Stimulated activated CD8-positive, alpha-beta memory T cell treated with anti-CD3 and anti-CD28 coated beads, Interleukin-7, amount 100 ng/mL, for 24 hours (primary cell): ENCODE measurements at places on chromosomes 11 and 22.

DNA sequence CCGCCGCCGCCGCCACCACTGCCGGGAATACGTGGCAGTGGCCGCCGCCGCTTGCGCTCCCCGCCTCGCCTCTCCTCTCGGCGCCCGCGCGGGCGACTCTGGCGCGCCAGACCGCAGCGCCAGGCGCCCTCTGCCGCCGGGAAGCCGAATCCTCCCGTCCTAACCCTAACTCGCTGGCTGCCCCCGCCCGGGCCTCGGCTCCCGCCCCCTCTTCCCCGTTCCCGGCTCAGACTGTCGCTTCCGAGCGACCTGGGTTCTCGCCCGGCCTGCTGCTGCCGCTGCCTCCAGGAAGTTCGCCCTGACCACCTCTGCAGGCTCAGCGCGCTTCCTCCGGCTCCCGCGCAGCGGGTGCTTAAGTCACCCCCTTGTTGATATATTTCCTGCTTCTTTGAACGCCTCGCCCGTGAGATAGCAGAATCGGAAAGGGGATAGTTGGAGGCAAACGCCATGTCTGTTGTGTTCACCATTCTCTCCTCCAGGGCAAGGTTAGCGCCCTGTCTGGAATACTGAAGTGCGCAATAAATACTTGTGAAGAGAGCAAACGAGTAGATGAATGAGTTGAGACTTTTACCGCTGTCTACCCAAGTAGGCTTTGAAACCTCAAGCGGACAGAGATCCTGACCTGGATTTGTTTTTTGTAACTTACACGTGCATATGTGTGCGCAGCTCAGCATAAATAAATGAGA lies at the start of gene SMCO4:
TSS of gene SMCO4 (minus strand) at position 100 of the 686 bp plus-strand sequence. CDS start 64,202 bp downstream, outside the sequence.
- peak; percentile 30 for DNase-seq

GRCh38 chr22:26852176-26852575 lies 194.8 kb downstream of the MIAT start:
- DNase-seq: no peak

- no peak for DNase-seq
Measured at GRCh38 chr11:119816660-119817059, 87.7 kb upstream of the NECTIN1 start.

GRCh38 chr22:32533265-32534111 lies 58.9 kb downstream of the FBXO7 start:
- no peak for DNase-seq

GRCh38 chr11:26613759-26614158 lies 41.7 kb upstream of the MUC15 start:
- no peak for DNase-seq

DNA sequence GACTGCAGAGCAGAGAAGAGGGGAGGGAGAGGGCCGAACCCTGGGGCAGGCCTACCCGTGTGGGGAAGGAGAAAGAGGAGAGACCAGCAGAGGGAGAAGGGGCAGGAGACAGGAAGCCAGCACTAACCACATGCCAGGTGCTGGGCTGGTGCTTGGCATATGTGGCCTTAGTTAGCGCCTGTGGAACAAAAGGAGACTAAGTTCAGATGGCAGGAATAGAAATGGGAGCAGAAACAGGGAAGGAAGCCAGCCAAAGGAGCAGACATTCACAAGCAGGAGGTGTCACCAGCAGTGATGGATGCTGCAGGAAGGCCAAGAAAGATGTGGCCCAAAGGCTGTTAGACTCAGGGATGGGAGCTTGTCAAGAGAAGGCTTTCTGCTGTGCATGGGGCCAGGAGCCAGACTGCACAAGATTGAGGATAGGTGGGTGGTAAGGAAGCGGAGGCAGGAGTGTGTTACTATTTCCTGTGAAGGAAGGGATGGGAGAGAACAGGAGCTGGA lies 26.7 kb downstream of the TREH start:
- no peak for DNase-seq

- no peak for DNase-seq
Measured at GRCh38 chr11:88301488-88302140, 35.9 kb downstream of the CTSC start.

- DNase-seq: no peak
Measured at GRCh38 chr11:11444027-11444803, 91.2 kb upstream of the CSNK2A3 start.

DNA sequence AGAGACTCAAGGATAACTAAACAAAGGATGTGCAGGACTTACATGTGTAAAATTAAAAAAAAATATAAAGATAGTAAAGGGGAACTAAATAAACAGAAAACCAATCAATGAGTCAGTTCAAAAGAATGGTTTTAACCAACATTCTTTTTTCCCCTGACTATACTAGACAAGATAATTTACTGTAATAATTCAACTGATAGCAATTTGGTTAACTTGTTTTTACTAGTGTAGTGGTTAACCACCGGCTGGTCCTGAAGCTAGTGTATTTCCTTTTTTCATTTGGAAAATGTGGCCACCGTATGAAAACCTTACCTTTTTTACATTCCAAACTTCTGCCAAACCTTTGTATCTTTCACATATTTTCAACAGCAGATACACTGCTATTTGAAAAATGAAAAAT lies 123.1 kb downstream of the ARHGAP42 start:
- DNase-seq: no peak

GRCh38 chr22:36822581-36822980 lies 5.7 kb upstream of the PVALB start:
- DNase-seq: no peak

DNA sequence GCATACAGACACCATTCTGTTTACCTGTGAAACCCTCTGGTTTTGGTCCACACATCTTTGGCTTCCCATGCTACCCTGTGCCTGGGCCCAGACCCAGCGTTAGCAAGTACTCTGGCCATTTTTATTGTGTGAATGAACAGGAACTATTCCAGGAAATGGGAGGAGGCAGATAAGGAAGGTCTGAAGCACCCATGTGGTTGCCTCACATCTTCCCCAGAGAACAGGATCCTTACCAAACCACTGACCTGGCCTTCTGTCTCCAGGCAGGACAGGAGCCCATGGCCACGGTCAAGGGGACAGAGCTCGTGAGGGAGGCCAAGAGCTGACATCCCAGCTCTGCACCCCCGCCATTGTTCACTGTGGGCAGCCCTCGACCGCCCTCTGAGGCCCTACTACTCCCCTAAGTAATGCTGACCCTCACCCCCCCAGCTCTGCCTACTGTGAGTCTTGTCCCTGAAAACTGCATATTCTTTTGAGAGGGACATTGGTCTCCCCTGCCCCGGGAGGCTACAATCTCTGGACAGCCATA lies 97.7 kb upstream of the TP53I11 start:
- DNase-seq: no peak

- no peak for DNase-seq
Measured at GRCh38 chr11:76314741-76315090, 66.2 kb downstream of the THAP12 start.

DNA sequence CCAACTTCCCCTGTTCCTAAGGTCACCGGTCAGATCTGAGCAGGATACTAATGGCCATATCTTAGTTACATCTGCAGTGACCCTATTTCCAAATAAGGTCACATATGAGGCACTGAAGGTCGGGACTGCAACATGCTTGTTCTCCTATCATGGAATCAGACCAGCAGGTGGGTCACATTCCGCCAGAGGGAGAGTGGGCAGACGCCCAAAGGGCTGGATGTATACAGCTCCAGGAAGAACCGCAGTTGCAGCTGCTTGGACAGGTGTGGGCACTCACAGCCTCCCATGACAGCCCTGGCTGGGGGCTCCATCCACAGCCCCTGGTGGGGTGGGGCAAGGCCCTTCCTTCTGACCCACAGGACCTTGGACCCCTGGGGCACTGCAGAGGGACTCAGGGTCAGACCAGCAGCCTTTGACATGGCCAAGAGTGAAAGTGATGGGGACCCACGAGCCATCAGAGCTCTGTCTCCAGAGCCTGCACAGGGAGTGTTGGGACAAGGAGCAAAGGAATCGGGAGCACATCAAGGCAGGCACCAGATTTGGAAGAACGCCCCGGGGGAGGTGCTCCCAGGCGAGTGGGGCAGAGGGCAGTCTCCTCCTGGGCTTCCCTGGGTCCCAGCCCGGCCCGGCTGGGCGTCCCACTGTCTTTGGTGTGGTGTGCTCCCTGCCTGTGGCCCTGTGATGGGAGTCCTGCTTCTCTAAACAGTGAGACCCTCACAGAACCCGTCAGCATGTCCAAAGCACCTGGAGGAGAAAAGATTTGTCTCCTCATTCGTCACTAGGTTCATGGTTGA lies 13.3 kb upstream of the CD81 start:
- DNase-seq: no peak

DNA sequence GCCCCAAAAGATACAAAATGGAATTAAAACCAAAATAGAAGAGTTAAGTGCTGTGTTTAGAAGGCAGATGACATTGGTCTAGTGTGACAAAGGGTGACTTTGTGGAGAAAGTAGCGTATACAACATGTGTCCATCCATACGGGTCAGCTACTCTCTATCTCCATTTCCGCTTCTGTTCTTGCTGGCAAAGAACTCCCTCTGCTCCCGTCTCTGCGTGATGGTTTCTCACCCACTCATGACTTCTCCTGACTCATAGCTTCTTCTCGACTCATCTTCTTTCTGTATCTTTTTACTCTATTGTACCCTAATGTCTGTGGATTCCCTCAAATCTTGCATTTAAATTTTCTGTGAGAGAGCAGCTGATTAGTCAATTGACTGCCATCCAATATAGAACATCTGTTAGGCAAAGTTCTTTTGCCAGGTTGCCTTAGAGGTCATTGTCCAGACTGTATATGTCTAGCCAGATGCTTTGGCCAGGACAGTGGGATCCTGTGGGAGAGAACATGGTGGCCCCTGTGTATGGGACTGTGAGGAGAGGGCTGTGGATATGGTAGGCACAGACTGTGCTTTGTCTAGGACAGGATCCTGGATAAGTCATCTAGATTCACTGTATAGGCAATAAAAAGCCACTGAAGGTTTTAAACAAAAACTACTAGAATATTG lies 28.4 kb downstream of the MMP13 start:
- no peak for DNase-seq

- DNase-seq: no peak
Measured at GRCh38 chr11:87356428-87356827, 318.7 kb downstream of the TMEM135 start.

- no peak for DNase-seq
Measured at GRCh38 chr11:110782616-110783015, 70.4 kb upstream of the ARHGAP20 start.

DNA sequence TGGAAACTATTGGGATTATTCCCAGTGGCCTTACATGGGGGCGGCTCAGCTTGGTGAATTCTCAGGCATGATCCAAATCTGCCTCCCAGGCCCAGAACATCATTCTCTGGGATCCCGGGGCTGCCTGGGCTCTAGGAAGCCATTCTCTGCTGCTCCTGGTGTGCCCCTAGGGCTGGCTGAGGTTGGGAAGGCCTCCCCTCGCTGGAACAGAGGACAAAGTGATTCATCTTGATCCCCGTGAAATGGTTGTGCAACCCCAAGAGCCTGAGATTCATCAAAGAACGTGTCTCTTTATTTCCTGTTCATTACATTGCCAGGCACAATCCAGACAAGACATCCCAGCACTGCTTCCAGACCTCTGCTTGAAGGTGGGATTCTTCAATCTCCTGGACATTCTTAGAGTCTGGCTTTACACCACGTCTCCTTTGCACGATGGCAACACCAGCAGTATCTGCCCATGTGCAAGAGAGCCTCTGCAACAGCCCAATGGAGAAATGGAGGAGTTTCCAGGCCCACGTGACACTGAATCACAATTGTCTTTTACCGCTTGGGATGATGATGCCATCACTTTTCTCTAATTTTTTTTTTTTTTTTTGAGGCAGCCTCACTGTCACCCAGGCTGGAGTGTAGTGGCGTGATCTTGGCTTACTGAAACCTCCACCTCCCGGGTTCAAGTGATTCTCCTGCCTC lies 52.3 kb downstream of the TST start:
- DNase-seq: no peak

GRCh38 chr22:45036154-45036553 lies 26.3 kb upstream of the PHF21B start:
- no peak for DNase-seq

- no peak for DNase-seq
Measured at GRCh38 chr11:109075976-109076375, 346.0 kb upstream of the C11orf87 start.

GRCh38 chr11:67609316-67609715 lies 2.6 kb downstream of the NDUFV1 start:
- DNase-seq: no peak

GRCh38 chr22:35390933-35391332 lies 9.0 kb upstream of the MCM5 start:
- DNase-seq: no peak

- DNase-seq: no peak
Measured at GRCh38 chr22:44191036-44191454, 10.3 kb downstream of the PARVG start.

DNA sequence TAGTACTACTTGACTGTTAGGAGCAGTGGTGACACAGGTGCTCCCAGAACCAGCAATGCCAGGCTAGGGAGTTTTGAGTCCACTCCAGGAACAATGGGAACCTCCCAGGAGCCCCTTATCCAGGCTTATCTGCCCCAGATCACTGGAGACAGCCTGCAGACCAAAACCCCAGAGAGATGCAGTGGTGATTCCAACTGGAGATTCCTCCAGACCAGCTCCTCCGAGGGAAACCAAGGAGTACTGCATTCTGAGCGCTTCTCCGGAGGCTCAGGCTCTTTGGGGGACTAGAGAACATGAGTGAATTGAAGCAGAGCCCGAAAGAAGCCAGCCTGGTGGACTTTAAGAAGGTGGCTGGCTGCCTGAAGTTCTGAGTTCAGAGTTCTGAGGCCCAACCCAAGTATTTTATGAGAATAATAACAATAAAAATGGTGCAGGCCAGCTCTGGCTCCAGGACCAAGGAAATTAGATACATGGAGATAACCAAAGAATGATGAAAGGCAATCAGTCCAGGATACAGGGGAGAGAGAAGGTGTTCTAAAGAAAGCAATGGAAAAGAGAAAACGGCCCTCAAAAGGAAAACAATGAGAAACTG lies 1.3 kb upstream of the TMEM25 start:
- no peak for DNase-seq

DNA sequence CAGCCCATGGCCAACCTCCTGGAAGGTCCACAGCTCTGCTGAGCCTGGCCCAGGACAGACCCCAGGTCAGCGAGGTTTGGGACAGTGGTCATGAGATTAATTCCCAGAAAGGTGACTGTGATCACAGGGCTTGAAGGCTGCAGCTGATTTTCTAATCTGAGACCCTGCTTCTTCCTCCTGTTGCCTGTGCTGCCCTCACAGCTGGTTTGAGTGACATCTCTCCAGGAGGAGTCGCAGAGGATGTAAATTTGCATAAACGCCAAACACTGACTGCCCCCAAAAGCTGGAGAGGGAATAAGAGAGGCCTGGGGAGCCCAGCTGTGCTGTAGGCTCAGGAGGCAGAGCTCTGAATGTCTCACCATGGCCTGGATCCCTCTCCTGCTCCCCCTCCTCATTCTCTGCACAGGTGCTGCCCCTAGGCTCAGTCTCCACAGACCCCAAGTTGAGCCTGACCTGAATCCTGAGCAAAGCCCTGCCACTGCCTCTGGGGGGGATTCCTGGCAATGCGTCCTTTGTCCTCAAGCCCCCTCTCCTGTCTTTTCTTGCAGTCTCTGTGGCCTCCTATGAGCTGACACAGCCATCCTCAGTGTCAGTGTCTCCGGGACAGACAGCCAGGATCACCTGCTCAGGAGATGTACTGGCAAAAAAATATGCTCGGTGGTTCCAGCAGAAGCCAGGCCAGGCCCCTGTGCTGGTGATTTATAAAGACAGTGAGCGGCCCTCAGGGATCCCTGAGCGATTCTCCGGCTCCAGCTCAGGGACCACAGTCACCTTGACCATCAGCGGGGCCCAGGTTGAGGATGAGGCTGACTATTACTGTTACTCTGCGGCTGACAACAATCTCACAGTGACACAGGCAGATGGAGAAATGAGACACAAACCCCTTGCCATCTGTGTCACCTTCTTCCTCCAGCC lies 23.8 kb downstream of the GGTLC2 start:
- DNase-seq: no peak
